ENCODE measurements at places on chromosomes 3 and 15.

- no peak for DNase-seq
Observed at GRCh38 chr15:36978126-36978525, 122.2 kb downstream of the MEIS2 start.

GRCh38 chr3:127799476-127800222 is 22.7 kb downstream of the MGLL start:
- DNase-seq = peak; percentile 95

- peak; percentile 92 for DNase-seq
Observed at GRCh38 chr15:99442252-99442897, 123.4 kb upstream of the MEF2A start.

DNA sequence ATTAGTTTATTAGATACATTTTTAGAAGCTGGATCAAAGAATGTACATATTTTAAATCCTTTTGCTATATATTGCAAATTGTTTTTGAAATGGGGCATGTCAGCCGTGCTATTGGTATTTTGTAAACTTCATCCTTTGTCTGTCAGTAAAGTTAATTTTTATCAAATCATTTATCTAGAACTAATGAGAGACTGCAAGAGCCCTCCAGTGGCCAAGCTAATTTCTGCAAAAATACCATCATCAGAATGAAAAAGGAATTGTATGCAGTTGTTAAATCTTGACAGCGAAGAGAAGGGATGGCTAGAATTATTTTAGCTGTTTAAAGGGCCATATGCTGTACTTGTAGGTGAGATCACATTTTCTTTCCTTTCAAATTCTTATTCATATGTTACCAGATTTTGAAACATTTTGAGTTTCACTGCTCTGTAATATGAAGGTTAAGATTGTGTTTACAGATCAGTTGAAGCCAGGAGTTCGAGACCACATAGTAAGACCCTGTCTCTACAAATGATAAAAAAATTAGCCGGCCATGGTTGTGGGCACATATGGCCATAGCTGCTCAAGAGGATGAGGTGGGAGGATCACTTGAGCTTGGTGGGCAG is 8.1 kb upstream of the CLDN11 start:
- peak; percentile 56 for DNase-seq

GRCh38 chr3:123759311-123759710 is 124.8 kb downstream of the MYLK start:
- DNase-seq = no peak

DNA sequence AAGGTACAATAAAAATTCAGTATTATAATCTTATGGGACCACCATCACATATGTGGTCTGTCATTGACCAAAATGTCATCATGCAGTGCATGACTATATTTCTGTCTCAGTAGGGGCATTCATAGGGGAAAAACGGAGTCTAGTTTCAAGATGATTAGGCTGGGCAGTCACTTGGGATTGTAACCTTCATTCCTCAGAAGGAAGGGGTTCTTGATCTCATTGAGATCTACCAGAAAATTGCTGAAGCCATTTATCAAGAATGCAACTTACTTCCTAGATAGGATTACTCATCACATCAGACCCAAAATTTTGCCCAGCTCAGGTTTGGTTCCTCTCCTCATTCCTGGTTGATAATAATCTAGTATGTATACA is 37.3 kb downstream of the BTD start:
- no peak for DNase-seq

GRCh38 chr15:100895721-100896120 is 16.1 kb downstream of the ALDH1A3 start:
- no peak for DNase-seq

GRCh38 chr15:98518823-98519561 is 129.3 kb upstream of the IGF1R start:
- DNase-seq = peak; percentile 74

GRCh38 chr3:24810881-24811280 is 316.2 kb upstream of the THRB start:
- no peak for DNase-seq

DNA sequence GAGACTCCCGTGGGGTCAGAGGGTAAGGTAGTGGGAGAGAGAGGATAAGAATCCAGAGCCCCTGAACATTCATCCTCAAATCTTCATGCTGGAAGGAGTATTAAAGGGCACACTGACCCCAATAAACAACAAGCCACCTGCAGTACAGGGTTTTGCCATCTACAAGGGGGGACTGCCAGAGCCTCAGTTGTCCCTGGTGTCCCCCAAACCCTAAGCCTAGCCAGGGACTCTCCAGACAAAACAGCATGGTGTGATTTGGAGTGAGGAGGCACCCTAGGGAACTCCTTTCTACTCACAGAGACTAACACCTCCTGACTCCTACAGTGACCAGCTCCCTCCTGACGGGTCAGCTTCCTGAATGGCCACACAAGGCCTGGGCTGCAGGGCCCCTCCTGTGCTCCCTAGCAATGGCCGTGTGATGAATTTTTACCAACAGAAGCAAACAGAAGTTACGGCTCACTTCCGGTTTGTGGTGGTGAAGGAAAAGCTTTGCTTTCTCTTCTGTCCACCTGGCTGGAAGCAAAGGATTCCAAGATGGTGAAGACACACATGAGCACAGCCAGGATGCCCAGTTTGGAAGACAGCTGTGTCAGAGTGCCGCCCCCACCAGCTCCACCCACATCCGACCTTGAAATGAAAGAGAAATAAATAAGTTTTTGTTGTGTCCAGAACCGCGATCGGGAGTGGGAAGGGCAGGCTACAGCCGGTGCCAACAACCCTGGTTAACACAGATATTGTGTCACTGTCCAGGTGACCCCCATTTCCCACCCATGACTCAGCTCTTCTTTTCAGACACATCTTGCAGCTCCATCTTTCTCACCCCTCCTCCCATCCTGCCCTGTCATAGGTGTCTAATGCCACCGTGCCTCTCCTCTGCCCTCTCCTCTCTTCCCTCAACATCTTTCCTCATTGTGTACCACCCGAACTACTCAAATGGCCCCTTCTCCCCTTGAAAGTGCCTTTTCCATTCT is 69.6 kb upstream of the ATP13A3 start:
- DNase-seq = peak; percentile 42

- DNase-seq = no peak
Observed at GRCh38 chr15:48091522-48091921, 29.3 kb upstream of the SLC24A5 start.

DNA sequence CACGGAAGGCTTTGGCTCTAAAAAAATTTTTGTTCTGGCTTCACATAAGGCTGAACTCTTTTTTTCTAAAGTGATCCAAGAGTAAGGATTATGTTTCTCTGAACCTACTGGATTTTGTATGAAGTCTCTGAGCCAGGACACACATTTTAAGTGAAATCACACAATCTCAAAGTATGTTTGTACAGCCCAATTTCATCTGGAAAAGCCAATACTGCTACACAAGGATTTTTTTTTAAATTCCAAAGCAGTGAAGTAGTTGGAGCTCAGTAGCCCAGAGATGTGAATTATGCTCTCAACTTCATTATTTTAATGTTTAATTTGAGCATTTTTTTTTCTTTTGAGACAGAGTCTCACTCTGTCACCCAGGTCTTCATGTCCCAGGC is 243.9 kb downstream of the FAM43A start:
- no peak for DNase-seq

DNA sequence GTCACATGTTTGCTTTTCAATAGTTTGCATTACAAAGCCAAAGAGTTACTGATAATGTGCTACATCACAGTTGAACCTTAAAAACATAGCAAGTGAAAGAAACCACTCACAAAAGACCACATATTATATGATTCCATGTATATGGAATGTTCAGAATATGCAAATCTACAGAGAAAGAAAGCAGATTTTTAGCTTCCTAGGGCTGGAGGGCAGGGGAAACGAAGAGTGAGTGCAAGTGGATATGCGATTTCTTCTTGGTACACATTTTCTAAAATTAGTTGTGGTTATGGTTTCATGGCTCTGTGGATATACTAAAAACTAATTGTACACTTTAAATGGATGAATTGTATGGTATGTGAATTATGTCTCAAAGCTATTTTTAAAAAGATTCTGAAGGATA is 4.0 kb upstream of the GBE1 start:
- DNase-seq = no peak

GRCh38 chr3:61634678-61635077 is 73.3 kb downstream of the PTPRG start:
- DNase-seq = no peak

GRCh38 chr3:126023390-126023789 is 54.4 kb downstream of the ROPN1B start:
- no peak for DNase-seq

DNA sequence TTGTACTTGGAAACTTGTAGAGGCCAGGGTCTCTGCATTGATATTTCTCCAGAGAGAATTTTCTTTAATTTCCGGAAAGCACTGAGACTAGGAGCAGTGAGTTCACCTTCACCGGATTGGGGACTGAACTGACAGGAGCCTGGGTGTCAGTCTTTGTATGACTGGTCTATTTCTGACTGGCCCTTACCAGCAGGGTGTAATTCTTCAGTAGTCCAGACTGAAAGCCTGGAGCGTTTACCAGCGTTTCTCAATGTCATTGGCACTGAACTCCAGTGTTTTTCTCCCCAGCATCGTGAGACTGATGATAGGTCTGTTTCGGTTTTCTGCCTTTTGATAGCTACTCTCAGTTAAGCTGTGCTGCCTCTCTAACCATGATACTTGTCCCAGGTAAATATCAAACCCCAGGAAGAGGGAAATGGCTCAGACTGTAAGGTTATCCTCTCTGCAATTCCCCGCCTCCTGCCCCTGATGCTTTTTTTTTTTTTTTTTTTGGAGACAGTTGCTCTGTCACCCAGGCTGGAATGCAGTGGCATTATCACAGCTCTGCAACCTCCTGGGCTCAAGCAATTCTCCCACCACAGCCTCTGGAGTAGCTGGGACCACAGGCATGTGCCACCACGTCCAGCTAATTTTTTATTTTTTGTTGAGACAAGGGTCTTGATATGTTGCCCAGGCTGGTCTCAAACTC is 103.6 kb downstream of the CACNA2D3 start:
- DNase-seq = no peak

DNA sequence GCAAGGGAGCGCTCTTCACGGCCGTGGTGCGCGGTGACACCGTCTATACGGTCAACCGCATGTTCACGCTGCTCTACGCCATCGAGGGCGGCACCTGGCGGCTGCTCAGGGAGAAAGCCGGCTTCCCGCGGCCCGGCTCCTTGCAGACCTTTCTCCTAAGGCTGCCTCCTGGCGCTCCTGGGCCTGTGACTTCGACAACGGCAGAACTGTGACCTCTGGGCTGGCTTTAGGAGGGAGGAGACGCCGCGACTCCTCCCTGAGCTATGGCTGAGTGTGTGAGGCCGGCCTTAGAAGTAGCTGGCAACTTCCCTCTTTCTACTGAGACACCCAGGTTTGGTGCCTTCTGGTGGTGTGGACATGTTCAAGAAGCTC is 1.4 kb downstream of the KBTBD13 start:
- peak; percentile 65 for DNase-seq

GRCh38 chr3:172247525-172248274 is 200.6 kb downstream of the GHSR start:
- no peak for DNase-seq

DNA sequence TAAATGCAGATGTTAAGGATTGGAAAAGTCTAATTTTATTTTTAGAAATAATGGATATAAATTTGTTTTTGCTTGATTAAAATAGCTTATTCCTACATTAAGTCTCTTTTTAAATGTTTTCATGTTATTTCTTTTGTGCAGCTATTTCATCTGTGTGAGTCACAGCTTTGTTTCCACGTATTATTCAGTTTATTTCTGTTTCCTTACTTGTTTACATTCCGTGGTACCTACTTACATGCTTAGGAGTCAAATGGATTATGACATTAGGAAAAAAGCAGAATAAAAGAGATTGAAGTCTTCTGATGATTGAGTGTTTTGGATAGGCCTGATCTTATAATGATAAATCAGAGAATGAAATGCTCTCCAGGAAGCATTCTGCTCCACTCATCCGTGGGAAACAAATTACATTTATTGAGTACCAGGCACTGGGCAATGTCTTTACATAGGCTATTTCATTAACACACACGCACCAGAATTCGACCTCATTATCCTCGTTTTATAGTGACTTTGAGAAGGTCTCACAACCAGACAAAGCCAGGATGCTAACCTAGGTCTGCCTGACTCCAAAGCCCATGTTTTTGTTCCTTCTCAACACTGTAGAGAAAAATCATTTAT is 38.1 kb upstream of the RASA2 start:
- DNase-seq = peak; percentile 58

DNA sequence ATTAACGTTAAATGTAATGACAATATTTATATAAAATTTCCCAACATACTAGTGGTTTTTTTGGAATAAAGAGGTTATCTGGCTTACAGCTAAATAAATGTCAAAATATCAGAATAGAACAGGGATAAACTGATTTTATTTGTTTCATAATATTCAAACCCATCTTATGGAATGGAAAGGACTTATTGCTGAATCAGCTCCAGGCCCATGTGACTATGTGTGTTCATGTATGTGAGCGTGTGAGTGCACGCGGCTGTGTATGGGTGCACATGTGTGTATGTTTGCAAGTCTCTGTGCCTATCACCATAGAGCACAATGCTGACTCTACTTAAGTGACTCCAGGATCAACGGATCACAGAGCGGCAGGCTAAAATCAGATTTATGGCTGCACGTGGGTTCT is 392.3 kb upstream of the GRM7 start:
- no peak for DNase-seq

DNA sequence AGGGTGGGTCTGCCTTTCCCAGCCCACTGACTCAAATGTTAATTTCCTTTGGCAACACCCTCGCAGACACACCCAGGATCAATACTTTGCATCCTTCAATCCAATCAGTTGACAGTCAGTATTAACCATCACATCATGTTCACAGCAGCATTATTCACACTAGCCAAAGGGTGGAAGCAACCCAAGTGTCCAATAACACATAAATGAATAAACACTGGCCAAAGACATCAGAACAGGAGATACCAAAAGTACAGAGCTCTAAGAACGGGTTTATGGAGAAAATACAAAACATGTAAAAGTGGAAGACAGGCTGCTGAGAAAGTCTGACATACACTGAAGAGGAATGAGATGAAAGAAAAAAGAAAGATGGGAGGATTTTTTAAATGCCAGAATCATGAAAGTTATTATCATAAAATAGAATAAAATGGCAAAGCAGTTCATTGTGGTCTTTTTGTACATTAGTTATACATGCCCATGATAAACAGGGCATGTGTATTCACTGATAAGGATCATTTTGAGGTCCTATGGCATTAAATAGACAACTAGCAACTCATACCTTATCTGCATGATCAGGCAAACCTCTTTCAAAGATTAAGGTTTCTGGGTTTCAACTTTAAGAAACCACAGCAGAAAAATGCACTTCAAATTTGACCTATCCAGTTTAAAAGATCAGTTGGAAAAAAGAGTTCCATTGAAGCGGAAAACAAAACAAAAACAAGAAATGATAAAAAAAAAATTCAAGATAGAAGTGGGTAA is 22.9 kb downstream of the DNAAF4 start:
- DNase-seq = no peak

GRCh38 chr3:120052225-120052624 is 42.0 kb downstream of the GSK3B start:
- DNase-seq = no peak

GRCh38 chr3:39971559-39972031 is 162.2 kb downstream of the MYRIP start:
- DNase-seq = no peak

DNA sequence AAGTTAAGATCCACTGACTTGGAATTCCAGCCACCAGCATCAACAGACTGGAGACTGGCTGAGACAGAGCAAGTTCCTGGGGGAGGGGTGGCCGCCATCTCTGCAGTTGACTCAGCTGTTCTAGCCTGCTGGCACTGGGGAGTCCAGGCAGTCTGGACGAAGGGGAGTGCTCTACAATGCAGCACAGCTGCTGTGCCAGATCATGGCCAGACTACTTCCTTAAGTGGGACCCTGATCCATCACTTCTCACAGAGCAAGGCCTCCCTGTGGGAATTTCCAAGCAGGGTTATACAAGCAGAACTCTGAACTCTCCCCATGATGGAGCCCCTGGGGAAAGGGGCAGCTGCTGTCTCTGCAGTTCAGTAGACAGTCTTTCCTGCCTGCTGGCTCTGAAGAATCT is 35.2 kb downstream of the PYGO1 start:
- peak; percentile 53 for DNase-seq
